ENCODE measurements at places on chromosomes 3 and 15. TPM values are rescaled to one million over a fixed set of nuclear protein-coding genes. Genes with fewer than 3 reads are reported as not detected.

- DNase-seq, result no peak
- no peak overlapping the region for H3K4me3 ChIP-seq
Measured at GRCh38 chr3:25581823-25582222, 82.9 kb downstream of the TOP2B start.

The BCL2A1 gene
- total RNA-seq, result not detected

DNA sequence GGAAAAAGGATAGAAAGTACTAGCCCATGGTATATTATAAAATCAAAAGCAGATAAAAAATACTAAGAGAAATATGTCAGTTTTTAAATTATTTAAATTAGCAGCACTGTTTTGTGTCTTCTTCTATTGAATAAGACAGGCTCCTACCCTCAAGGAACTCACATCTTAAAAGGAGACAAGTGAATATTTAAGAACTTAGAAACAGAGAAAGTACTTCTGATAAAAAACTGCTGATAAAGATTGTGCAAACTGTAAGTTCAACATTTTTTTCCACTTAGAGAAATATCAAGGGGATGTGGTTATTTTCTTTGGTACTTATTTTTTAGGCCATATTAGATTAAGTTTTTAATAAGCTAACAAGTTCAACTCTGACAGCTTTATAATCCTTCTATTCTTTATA is 3.0 kb upstream of the ANKRD28 start:
- H3K36me3 ChIP-seq, result no peaks in the 10 kb centered on the region
- no peaks in the 10 kb centered on the region for H3K27me3 ChIP-seq
- DNase-seq, result no peak
- H3K4me3 ChIP-seq, result no peak overlapping the region

GRCh38 chr3:65674226-65674625 is 364.5 kb downstream of the MAGI1 start:
- H3K36me3 ChIP-seq, result no peaks in the 10 kb centered on the region
- H3K27ac ChIP-seq, result no peak overlapping the region
- H3K4me3 ChIP-seq, result no peak overlapping the region
- H3K27me3 ChIP-seq, result no peaks in the 10 kb centered on the region
- no peaks in the 10 kb centered on the region for H3K4me1 ChIP-seq
- DNase-seq, result no peak

DNA sequence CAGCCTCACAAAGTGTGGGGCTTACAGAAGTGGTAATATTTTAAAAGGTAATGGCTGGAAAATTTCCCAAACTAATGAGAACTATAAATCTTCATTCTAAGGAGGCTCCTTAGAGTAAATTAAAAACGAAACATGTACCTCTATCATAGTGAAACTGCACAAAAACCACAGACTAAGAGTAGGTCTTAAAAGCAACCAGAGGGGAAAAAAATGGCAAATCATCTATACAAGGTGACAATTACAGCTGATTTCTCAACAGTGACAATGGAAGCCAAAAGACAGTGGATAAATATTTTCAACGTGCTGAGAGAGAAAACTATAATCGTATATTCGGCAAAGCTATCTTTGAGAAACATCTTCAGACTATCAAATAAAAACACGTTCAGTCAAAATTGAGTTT is 20.6 kb downstream of the HEG1 start:
- H3K36me3 ChIP-seq, result no peaks in the 10 kb centered on the region
- no peak overlapping the region for H3K27ac ChIP-seq
- H3K4me3 ChIP-seq, result no peak overlapping the region
- H3K4me1 ChIP-seq, result peaks cover 55% of the 10 kb centered on the region

The HACL1 gene
- total RNA-seq, result 34.8 TPM

- H3K4me3 ChIP-seq, result no peak overlapping the region
- no peak overlapping the region for H3K27ac ChIP-seq
- DNase-seq, result peak; percentile 3
- H3K36me3 ChIP-seq, result no peaks in the 10 kb centered on the region
- no peaks in the 10 kb centered on the region for H3K27me3 ChIP-seq
- H3K4me1 ChIP-seq, result peaks cover 13% of the 10 kb centered on the region
Measured at GRCh38 chr3:73479325-73479724, 145.4 kb downstream of the PDZRN3 start.

The ANKRD63 gene
- not detected for total RNA-seq

Measured in thyroid gland (tissue), 4 donors.